ENCODE measurements at places on chromosomes 3 and 15.

- DNase-seq, result no peak
These were observed 4.9 kb upstream of the ALAS1 start for GRCh38 chr3:52193065-52193464.

- DNase-seq, result no peak
These were observed 826 bp downstream of the SHC4 start for GRCh38 chr15:48962662-48963523.

- no peak for DNase-seq
These were observed 66.0 kb downstream of the KBTBD8 start for GRCh38 chr3:67064105-67064504.

DNA sequence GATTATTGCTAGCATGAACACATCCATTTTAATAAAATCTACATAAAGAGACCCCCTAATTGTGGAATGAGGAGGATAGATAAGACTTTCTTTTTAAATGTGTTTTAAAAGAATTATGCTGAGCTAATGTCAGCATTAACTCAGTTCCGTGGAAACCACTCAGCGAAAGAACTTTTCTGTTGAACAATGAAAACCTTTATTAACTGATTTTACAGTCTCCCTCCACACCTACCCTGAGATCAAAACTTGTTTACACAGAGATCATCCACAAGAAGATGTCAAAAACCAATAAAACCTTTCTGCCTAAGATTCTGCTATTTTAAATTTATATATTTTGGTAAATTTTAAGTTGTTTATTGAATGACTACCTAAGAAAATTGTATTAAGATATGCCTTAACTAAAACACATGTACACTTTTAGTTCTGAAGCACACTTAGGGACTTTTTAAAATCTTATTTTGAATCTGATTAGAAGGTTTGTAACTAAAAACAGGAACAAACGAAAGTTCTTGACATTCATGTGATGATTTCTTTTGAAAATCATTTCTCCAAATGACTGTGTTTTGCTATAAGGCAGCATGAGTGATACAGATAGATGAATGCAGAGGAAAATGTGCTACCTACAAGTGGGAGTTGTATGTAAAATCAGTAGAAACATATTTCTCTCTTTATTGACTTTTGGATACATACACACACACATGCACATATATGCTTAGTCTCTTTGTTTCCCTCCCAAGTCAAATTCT is 369.0 kb downstream of the UNC13C start:
- peak; percentile 40 for DNase-seq

DNA sequence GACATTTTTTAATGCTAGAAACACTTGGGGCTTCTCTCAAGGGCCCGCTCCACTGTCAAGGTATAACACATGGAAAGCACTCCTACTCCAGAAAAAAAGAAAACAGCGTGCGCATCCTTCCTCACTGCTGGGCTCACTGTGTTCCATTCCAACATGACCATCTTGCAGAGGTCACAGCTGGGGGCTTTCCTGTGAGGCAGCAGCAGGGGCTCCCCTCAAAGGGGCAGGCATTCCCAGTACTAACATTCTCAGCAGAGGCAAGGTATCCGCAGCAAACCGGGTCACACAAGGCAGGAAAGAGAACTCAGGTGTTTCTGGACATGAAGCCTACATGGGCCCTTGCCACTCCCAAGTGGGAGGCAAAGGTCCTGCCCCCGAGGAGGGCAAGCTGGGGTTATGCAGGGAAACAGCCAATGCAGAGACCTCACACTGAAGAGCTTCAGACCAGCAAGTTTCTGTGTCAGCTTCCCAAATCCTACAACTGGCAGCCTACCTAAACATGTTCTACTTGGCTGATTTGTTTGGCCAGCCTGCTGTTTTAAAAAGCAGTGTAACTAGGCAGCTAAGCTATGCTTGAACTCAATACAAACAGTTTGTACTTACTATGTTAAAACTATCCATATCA is 6.4 kb downstream of the BDH1 start:
- DNase-seq, result no peak

DNA sequence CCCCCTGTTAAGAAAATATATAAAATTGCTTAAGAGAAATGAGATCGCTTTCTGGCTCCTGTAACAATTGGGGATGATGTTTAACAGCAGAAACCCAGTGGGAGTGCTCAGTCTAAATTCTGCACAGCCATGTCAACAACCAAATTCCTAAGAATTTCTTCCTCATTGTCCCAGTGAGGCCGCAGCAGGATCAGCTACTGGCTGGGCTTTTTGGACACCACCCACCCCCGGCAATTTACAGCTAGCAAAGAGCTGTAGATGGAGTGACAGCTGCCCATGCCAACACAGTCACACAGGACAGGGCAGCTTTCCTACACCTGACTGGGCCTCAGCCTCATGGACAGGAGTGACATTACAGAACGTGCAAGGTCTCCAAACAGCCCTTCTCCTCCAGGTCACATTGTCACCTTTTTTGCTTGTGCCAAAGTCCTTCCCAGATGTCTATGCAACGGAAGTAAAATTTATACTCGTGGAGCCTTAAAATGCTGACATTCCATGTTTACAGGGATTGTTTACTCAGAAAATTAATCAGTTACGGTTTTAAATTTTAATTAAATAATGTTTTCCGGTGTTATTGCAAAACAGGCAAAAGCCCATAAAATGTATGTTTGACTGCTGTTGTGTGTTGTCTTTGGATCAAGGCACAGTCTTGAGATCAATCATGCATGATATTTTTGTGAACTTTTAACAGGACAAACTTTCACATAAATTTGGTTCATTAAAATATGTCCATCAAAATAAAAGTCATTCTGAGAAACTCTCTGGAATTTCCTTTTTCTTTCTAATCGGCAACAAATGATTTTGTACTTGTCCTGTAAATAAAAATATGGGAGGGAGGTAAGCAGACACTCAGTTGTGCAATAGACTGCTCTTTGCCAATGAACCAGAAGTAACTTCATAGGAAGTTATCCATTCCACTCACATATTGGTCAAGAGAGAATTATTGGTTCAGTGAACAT is 943.2 kb downstream of the MCTP2 start:
- DNase-seq, result no peak

DNA sequence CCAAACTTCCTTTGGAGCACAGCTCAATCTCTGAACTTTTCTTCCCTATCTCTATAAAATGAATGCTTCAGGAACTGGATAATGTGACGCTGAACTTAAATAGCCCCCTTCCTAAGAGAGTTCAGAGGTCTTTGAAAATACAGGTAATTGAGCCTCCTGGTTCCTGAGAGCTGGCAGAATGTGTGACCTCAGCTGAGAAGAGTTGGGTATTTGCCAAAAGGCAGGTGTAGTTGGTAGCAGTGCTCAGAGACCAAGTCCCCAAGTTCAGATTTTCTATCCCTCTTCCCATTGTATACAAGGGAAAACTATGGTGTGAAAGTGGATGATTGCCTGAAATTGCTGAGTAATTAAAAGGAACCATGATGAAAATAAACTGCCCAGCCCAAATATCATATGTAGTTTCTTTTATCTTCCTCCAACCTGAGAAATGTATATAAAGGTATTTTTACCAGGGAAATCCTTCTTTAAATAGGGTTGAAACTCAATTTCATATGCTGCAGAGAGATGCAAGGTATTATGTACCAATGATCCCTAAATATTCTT is 154.6 kb upstream of the ICE2 start:
- no peak for DNase-seq

- no peak for DNase-seq
These were observed 119.7 kb downstream of the CD47 start for GRCh38 chr3:107970993-107971580.

DNA sequence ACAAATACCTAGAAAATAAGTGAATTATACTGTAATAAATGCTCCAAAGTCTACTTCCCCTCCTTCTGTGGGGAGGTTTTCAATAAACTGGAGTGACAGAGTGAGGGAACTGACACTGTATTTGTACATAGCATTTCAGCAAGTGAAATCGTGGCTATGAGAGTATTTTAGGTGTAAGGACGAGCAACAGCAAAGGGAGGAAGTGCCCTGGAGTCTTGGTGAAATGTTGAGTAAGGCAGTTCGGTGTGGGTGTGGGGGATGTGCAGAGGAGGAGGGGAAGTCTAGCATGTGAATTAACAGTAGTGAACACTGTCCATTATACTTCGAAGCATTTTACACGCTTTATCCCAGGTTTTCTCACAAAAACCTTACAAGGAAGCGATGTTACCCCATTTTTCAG is 18.1 kb upstream of the P2RY13 start:
- no peak for DNase-seq

- DNase-seq, result no peak
These were observed 52.4 kb downstream of the KCNMB2 start for GRCh38 chr3:178588628-178589027.

- no peak for DNase-seq
These were observed 10.1 kb downstream of the RCN2 start for GRCh38 chr15:76941636-76942035.

GRCh38 chr15:80841541-80841940 is 62.4 kb downstream of the CEMIP start:
- DNase-seq, result no peak

DNA sequence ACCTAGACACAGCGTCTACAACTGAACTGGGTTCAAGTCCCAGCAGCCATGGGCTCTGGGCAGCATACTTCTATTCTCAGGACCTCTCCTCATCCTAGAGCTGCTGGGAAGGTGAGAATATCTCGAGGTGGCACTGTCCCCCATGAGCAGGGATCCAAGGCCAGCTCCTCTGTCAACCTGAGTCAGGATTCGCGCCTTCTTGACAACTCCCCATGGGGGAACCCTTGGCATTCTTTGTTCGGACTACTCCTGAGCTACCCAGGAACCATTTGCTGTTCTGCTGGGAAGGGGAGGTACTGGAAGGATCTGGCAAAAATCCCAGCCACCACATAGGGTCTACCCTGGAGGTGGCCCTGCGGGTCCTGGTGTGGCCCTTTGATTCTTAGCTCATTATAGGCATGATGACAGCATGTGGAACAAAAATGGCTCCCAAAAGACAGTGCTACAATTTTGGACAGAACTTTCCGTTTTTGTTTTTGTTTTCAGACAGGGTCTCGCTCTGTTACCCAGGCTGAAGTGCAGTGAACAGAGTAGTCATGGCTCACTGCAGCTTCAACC is 22.3 kb downstream of the PLXNB1 start:
- no peak for DNase-seq

GRCh38 chr3:13762906-13763305 is 117.0 kb downstream of the WNT7A start:
- no peak for DNase-seq

- DNase-seq, result no peak
These were observed 655 bp upstream of the RAB11A start for GRCh38 chr15:65868546-65869125.

- DNase-seq, result no peak
These were observed 6.1 kb upstream of the IL12A start for GRCh38 chr3:159982442-159982974.

GRCh38 chr3:196976941-196977340 is 8.3 kb upstream of the PIGZ start:
- no peak for DNase-seq

GRCh38 chr3:188253800-188254452 is 100.0 kb downstream of the LPP start:
- no peak for DNase-seq

- DNase-seq, result no peak
These were observed 151.0 kb upstream of the ROBO2 start for GRCh38 chr3:76888856-76889255.

DNA sequence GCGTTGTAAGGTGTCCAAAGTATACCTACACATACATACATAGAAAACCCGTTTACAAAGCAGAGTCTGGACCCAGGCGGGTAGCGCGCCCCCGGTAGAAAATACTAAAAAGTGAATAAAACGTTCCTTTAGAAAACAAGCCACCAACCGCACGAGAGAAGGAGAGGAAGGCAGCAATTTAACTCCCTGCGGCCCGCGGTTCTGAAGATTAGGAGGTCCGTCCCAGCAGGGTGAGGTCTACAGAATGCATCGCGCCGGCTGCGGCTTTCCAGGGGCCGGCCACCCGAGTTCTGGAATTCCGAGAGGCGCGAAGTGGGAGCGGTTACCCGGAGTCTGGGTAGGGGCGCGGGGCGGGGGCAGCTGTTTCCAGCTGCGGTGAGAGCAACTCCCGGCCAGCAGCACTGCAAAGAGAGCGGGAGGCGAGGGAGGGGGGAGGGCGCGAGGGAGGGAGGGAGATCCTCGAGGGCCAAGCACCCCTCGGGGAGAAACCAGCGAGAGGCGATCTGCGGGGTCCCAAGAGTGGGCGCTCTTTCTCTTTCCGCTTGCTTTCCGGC is 318.6 kb downstream of the FGF12 start:
- no peak for DNase-seq

GRCh38 chr3:58899159-58899952 is 150.5 kb downstream of the CFAP20DC start:
- DNase-seq, result peak; percentile 63

DNA sequence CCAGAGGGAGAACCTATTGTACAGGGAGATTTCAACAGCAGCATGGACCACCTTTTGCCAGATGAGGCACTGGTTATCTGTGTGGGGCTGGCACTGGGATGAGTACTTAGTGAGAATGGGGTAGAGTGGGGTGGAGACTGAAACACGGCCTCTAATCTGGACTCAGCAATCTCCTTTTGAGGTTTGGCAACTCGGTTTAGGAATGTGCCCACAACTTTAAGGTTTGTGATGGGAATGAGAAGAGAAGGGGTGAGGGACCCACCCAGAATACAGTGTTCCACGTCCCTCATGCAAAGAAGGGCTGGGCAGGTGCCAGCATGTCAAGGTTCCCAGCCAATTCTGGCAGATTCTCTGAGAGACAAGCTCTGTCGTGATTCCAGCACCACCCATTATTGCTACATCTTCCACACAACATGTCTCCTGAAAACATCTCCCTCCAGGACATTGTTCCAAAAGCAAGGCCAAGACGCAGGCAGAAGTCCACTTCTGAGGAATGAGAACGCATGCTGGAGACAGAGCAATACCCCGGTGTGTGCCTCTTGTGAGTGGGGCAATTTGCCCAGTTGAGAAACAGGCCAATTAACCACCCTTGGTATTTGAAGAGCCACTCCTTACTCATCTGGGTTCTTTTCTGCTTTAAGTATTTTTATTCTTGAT is 37.5 kb upstream of the CCR4 start:
- no peak for DNase-seq

DNA sequence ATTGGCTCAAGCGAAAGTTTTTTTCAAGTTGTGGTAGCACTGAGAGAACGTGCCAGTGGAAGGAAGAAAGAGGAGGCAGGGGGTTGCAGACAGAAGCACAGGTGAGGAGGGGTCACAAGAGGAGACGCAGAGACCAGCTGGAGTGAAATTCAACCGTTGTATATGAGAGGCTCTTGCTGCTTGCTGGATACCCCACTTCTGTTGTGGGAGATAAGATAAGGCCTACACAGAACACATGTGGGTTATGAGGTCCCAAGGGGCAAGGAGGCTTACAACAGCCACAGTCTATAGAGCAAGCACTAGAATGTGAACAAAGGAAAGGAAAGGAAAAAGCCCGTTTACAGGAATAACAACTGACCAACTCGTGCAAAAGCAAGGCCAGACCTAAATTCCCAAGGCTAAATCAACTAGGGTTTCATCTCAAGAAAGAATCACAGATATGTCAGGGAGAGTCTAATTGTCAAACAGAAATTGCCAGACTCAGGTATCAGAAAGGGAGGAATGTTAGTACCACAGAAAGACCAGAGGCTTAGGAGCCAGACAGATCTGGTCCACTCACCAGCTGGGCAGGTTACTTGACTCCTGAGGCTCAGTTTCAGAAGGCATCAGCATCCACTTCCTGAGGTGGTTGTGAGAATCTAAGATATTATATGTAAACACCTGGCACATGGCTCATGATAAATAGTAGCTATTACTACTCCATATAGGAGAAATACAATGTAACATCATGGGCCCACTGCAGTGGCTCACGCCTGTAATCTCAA is 60.9 kb downstream of the MSL2 start:
- no peak for DNase-seq

All from GM12878 (cell line).